ENCODE measurements at places on chromosomes 7 and 10. TPM values are rescaled to one million over a fixed set of nuclear protein-coding genes. Genes with fewer than 3 reads are reported as not detected.

DNA sequence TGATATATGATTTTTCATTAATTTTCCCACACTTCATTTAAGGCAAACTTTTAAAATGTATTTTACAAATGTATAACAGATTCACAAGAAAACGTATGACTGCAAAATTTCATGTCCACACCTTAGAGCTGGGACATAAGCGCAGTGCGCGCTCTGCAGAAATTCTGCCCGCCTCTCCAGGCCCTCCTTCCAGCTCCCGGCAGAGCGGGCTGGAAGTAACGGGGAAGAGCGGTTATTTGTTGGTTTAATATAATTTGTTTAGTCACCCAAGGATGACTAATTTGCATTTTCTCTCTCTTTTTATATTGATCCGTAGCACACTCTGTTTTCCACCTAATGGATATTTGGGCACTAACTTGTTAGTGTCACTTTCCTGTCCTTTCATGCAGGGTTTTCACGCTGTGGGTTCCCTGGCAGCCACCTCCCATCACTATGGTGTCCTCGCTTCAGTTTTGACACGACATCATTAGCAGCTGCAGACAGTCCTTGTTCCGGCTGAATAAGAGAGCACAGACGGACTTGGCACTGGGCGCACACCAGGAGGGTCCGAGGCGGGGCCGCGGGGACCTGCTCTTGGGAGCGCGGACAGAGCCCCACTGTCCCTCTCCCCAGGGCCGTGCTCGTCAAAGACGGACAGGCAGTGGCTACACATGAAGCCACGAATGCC lies 129.2 kb upstream of the SEC61G start:
- DNase-seq, result peak; percentile 57

DNA sequence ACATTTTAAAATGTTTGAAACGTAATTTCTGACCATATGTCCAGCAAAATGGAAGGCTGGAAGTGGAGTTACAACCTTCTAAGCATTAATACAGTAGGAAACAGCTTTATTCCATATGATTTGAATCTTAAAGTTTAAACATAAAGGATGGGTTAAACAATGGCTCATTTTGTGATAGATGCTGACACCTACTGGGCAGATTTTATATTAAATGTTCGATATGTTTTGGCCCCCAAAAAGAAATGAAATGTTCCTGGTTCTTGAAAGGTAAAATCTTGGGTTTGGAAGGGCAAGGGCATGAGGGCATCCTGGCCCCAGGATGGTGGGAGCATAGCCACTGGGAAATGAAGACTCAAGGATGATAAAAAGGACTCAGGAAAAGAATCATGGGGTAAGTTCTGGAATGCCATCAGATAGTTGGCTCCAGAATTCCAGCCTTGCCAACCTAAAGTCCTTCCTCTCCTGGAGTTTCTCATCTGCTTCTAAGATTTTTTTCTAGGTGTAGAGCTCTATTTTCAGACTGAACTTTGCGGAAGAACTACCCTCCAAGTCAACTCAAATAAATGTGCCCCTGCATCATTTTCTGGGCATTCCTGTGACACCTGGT lies 34.6 kb upstream of the SLC35G1 start:
- DNase-seq, result no peak

The TSPAN12 gene
- 17.9 TPM for total RNA-seq

DNA sequence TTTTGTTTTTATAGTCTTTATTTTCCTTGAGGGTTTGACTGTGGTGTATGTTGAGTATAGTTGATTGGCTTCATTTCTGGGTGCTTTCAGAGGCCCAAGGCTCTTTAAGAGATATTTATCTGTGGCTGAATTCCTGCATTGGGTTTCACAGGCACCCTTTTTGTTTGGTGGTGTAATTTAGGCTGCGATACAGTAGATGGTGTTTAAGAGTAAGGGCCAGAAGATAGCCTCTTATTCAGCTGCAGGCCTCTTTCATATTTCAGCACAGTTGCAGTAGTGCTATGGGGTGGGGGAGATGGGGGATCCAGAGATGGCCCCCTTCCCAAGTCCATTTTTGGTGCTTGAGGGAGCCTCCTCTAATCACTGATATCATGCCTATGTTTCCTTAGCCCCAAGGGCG lies 69.7 kb downstream of the MGAM2 start:
- DNase-seq, result no peak

GRCh38 chr10:7700577-7701125 lies 2.5 kb upstream of the ITIH2 start:
- DNase-seq, result no peak

The COL26A1 gene
- total RNA-seq, result 71.4 TPM

The PDE6C gene
- not detected for total RNA-seq

GRCh38 chr7:25665374-25665773 lies 437.1 kb upstream of the NPVF start:
- no peak for DNase-seq
